Inflammatory macrophage (primary cell): ENCODE measurements at places on chromosomes 2 and 18.

GRCh38 chr2:128834207-128834879 is 515.7 kb upstream of the HS6ST1 start:
- no peak for DNase-seq

GRCh38 chr18:61949946-61950345 is 57.1 kb upstream of the RNF152 start:
- DNase-seq = no peak

GRCh38 chr2:227815066-227815465 is 1.4 kb downstream of the CCL20 start:
- no peak for DNase-seq

DNA sequence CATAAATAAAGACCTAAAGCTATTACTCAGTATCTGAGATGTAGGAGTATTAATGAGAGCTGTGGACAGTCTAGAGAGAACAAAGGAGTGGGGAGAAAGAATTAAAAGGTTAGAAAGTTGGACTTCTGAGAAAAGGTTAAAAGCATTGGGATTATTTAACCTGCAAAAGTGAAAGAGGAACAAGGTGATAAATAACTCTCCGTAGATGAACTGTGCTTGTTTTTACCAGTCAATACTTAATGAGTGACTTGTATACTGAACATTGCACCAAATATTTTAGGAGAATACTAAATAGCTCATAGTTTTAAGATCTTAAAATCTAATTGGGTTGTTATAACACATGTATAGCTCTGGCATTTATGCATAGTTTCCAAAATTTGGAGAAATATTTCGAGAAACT is 137.5 kb downstream of the GPD2 start:
- no peak for DNase-seq

DNA sequence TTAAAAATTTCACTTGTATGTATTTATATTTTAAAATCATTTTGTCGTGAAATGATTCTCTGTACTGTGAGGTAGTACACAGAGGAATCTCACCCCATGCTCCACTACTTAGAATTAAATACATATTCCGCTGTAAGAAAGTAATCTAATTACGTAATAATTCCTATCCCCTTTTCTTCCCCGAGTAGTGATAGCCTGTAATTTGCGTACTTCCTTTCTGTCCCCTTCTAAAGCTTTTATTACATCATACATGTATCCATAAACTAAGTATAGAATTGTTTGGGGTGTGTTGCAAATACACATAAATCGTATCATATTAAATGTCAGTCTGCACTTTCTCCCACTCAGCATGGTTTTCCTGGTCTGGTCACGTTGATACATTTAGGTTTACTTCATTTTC is 12.4 kb upstream of the CHCHD5 start:
- DNase-seq = no peak

GRCh38 chr2:182133195-182133891 is 147.7 kb downstream of the PPP1R1C start:
- no peak for DNase-seq

DNA sequence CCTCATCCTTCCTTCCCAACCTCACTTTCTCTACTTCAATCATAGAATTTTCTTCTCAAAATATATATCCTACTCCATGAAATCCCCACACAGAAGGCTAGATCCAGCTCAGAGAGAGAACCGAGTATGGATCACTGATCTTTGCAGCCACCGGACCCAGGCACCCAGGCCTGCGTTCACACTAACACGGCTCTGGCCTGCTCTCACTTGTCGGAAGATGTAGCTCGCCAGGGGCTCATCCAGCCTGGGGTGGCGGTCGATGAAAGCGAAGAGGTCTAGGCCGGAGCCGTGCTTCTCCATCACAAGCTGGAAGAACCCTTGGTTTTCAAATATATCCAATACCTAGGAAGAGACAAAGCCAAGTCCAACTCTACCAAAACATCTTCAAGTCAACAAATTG is 12.7 kb upstream of the MTERF4 start:
- DNase-seq = no peak

DNA sequence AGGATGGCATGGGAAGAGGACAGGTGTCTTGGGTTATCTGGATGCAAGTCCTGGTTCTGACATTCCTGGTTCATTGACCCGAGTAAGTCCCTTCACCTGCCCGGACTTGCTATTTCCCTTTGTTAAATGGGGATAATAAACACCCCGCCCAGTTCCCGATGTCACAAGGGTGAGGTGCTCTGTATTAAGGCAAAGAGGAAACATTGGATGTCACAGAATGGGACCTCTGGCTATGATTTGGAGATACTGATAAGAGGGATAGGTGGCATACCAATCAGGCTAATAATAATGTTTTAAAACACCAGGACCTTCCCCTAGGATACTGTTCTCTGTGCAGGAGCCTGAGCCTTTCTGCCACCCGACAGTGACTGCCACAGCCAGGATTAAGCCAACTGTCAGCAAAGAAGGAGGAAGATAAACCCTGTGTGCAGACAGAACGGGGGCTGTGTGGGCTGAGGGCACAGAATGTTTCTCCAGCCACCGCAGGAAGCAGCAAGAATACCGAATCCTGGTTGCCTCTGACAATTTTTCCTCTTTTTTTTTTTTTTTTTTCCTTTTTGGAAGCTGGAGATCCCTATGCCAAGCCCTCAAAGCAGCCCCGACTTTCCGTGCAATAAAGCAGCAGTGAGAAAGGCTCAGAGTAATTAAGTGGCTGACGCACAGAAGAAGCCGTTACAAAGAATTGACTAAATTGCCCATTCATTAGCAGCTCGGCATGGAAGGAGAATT is 336.6 kb downstream of the SMAD2 start:
- no peak for DNase-seq

DNA sequence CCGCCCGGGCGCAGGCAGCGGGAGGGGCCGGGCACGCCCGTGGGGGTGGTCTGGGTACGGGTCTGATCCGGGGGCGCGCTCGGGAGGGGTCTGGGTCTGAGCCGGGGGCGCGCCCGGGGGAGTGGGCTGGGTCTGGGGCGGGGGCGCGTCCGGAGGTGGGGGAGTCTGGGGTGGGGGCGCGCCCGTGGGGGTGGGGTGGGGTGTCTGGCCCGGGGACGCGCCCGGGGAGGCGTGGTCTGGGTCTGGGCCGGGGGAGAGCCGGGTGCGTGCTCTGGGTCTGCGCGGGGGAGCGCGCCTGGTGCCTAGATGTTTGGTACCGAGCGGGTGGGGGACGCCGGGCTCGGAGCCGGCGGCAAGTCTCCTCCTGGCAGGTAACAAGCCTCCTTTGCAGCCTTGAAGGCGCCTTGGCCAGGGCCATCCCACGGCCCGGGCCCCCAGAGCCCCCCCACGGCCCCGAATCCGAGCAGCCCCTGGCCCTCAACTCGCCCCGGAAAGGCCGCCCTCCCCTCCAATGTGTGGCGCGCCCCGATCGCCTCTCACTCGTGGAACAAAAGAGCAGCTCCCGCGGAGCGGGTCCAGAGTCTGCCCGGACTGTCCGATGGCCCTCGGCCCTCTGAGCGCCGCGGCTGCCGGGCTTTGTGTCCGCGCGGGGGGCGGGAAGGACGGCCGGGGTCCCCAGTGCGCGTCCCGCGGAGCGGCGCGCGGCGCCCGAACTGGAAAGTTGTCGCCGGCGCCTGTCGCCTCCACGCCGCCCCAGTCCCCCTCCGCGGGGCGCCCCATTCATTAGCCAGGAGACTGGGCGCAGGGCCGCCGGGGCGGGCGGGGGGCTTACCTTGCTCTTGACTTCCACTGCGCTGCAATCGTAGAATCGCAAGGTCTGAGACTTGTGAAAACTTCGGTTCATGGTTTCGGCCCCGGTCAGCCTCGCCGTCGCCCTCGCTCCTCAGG is 595 bp downstream of the PARD6G start:
- no peak for DNase-seq

DNA sequence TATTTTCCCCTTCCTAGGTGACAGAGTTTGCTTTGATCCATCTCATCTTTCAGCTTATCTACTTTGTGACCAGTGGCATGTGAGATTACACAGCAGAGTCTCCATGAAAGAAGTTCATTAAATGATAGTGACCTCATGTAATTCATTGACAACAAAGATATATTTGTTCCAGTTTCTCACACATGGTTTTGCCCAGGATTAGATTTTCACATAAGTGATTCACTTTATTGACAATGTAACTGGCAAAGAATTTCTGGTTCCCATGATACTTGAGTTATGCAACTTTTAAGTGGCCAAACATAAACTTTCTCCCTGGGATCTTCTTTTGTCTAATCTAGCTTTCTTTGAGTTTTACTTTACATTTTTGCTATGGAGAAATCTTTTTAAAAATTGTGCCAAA is 50.0 kb downstream of the MC4R start:
- DNase-seq = no peak

DNA sequence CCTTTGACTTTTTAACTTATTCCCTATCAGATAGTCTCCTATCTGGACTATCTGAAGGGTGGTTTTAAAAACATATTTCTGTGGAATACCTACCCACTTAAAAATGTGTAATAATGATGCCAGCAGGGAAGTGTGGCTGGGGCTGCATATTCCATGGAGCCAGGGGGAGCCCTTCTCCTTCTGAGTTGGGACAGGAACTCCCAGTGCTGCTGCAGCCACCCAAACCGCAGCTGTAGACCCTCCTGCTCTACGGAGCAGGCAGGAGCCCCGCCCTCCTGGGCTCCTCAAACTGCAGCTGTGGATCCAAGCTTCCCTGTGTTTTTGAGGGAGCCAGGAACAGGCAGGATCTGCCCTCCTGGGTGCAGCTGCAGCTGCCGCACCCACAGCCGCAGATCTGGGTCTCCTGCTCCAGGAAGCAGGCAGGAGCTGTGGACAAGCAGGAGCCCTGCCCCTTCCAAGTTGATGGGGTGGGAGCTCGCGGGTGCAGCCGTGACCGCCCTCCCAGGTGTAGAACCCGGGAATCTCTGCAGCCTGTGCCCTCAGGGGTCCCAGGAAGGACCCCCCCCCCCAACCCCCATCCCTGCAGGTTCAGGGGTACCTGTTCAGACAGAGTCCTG is 57.8 kb downstream of the PDK1 start:
- DNase-seq = no peak

- DNase-seq = no peak
These were observed 98.1 kb upstream of the ZFP36L2 start for GRCh38 chr2:43324259-43325106.

DNA sequence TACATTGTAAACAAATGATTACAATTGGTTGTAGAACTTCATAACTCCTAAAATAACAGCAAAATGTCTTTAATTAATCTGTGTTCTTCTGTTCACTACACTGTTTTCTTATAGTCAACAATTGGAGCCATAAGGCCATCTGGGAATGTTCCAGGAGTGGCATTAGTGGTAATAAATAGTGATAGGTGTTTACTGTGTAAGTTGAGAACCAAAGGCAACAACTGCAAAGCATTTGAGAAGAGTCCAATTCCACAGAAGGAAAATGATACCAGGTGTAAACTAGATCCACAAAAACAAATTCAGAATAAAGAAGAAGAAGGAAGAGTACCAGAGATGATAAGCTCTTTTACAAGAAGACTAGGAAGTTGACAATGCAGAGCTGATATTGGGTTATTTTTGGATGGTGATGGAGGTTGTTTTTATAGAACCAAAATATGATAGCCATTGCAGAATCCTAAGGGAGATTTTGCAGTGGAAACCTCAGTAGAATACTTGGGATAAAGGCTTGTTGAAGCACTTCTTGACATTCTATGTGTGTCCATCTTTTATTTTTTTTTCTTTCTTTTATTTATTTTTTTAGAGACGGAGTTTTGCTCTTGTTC is 52.9 kb downstream of the ANTXR1 start:
- DNase-seq = no peak
